ENCODE measurements at places on chromosomes 16 and 17.

DNA sequence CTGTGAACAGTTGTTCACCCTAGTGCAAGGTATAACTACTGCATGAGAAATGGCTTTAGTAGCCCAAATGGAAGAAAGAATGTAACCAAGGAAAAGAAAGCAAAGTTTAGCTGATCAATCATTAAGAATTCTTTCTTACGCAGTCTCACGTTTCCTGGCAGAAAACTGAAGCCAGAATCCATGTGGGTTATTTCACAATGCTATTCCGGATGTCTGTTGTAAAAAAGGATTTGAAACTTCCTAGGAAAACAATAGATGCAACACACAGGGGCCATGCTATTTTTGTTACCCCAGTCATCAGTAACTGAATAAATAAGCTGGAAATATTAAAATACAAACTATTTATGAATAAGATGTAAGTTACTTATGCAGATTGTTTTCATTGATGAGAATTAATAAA, 802.5 kb downstream of the CDH8 start:
- no peak for DNase-seq

- no peak for DNase-seq
Observed at GRCh38 chr17:57554826-57555635, 190.1 kb downstream of the CCDC182 start.

- DNase-seq, result no peak
Observed at GRCh38 chr17:32814836-32815235, 62.1 kb downstream of the MYO1D start.

- peak; percentile 87 for DNase-seq
Observed at GRCh38 chr17:64133546-64134215, 3.7 kb upstream of the ERN1 start.

DNA sequence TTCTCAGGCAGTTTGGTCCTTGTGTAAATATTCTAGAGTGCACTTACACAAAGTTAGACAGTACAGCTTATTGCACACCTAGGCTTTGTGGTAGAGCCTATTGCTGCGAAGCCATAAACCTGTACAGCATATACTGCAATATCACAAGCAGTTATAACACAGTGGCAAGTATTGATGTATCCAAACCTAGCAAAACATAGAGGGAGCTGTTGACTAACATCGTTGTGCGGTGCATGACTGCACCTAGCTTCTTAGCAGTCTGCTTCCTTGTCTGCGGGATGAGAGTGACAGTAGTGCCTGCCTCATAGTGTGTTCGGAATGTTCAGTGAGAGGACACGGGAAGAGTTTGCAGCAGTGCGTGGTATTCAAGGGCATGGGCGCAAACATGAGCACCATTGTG, 78.9 kb downstream of the MPRIP start:
- DNase-seq, result no peak

DNA sequence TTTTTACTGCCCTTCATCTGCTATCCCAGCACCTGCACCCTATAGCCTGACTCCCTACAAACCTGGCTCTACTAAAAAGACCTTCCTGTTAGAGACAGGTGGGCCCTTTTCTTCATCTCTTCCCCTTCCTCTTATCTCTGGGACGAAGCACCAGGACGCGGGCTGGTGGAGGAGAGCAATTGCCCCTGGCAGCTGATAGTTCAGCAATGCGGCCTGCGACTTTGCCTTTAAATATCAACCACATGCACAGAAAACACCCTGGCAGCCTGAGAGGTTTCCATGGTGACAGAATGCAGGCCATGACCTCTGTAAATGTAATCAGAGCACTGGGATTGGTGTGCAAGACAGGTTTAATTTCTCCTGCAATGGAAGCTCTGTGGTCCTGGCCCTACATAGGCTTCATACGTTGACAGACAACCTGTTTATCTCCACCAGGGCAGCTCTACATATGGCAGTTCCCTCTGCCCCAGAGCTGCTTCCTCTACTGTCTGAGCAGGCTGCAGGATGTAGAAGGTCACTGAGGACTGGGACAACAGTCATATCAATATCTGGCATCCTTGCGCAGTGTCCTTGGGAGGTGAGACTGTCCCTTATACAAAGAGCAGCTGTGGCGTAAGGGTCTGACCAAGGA, 10.0 kb upstream of the SKAP1 start:
- peak; percentile 58 for DNase-seq

DNA sequence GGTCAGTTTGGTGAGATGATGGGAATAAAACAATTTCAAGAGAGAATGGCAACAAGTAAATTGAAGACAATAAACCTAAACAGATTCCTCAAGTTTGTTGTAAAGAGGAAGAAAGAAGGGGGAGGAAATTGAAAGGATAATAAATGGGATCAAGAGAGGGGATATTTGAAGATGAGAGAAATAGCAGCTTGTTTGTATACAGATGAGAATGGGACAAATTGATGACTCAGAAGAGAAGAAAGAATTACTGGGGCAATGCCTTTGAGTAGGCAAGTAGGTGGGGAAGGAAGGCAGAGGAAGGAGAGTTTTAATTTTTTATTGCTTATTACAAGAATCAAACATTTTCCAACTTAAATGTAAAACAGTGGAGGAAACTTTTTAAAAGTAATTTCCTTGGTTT, 98.3 kb downstream of the CHD9 start:
- no peak for DNase-seq

DNA sequence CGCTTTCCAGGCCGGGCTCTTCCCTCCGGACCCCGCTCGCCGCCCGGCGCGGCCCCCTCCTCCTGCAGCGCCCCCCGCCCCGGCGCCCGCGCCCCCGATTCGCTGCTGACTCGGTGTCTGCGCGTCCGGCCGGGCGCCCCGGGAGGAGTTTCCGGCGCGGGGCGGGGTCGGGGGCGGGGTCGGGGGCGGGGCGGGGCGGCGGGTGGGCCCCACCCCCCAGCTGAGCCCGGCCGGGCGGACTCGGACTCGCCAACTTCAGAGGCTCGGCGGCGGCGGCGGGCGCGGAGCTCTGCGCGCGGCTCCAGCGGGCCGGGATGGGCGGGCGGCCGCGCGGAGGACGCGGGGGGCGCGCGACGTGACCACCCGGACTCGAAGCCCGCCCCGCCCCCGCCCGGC, at the start of gene METRNL:
Gene METRNL, plus strand, starts transcription at position 258 of the 396 bp plus-strand sequence. CDS start 207 bp downstream, outside the sequence.
- DNase-seq, result peak; percentile 83

- no peak for DNase-seq
Observed at GRCh38 chr17:75765981-75766380, 989 bp upstream of the GALK1 start.

GRCh38 chr16:58119509-58119845, 9.7 kb downstream of the CFAP20 start:
- no peak for DNase-seq

- DNase-seq, result no peak
Observed at GRCh38 chr16:65697065-65697464, 575.2 kb upstream of the CDH11 start.

GRCh38 chr17:28733346-28733745, 4.8 kb downstream of the NEK8 start:
- no peak for DNase-seq

- no peak for DNase-seq
Observed at GRCh38 chr17:79621151-79621943, 10.5 kb upstream of the RBFOX3 start.

- no peak for DNase-seq
Observed at GRCh38 chr16:54160939-54161897, 125.4 kb downstream of the IRX3 start.

- DNase-seq, result no peak
Observed at GRCh38 chr16:47156680-47157215, 13.0 kb upstream of the NETO2 start.

DNA sequence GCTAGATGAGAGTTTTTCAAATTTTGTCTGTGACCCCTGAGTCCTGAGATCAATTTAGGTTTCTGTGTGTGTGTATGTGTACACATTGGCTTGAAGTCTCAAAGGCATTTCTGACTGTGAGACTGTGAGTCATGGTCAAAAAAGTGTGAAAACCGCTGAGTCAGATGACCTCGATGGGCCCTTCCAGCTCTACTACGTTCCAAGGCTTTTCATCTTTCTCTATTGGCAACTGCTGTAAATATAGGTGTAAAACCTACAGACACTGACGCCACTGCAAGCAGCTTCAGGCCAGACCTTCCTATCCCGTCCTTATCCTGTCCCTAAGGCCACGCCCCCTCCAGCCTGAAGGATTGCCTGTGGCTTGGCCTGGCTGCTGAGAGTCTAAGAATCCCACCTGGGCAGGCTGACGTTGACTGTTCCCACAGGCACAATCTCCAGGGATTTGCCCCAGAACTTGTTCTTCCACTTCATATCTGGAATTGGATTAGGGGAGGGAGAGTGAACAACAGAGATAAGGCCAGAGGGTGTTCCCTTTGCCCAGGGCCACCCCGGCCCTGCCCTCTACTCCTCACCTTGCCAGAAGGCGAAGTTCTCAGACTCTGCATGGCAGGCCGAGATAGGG, 11.3 kb downstream of the OSBPL7 start:
- DNase-seq, result no peak

- DNase-seq, result peak; percentile 71
Observed at GRCh38 chr16:85894266-85894665, 4.7 kb upstream of the IRF8 start.

GRCh38 chr16:26795184-26795583, 271.5 kb upstream of the C16orf82 start:
- DNase-seq, result peak; percentile 87

GRCh38 chr16:51753467-51754127, 602.5 kb upstream of the SALL1 start:
- DNase-seq, result no peak

DNA sequence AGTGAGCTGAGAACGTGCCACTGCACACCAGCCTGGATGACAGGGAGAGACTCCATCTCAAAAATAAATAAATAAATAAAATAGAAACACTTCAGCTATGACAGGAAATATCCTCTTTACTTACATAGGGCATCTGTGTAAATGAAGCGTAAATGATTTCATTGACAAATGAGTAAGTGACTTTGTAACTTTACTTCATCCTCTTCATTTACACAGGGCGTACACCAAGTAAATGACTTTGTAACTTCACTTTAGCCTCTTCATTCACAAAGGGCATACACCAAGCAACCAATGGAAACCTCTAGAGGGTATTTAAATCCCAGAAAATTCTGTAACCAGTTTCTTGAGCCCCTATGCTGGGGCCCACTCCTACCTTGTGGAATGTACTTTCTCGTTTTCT, 16.2 kb upstream of the KLHDC4 start:
- no peak for DNase-seq

DNA sequence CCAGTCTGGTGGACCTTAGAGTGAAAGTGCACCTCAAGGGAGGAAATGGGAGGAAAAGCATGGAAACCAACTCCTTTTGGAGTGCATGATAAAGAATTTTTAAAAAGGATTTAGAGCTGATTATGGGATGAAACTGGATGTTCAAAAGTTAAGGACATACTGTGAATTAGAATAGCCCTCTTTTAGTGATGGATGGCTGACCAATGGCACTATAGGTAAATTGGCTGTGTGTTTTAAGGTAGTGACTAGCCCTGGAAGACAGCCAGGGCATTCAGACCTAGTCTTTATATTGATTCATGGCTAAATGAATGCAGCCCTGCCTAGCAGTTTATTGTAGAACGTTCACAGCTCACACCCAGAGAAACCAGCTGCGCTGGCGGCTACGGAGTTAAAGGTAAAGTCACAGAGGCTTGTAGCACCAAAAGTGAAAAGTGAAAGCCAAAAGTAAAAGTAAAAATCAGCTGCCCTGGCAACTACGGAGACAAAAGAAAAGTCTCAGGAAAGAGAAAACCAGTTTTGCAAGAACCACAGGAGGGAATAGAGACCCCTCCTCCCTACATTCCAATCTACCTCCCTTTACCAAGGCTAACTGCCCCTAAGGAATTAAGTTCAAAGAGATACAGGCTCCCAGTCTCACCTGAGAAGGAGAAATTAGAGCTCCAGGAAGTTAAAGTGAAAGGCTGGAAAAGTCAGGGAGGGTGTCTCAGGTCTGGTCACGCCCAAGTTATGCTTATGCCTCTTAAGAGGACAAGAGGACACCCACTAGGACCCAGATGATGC, 21.8 kb downstream of the ACSM1 start:
- DNase-seq, result no peak

DNA sequence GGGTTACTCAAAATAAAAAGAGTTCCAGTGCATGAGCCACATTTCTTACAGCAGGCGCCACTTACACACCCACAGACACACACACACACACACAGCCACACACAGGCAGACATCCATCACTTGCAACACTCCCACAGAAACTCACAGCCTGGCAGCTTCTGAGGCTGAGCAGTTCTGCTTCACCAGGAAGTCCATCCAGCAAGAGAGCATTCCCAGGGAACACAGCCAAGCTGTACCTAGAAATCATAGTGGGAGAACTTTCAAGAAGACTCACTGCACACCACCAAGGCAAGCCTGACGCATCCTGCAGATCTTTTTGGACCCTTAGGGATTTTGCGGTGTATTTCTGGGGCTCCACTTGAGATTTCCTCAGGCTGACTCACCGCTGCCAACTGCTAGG, 140.9 kb upstream of the WSB1 start:
- no peak for DNase-seq

DNA sequence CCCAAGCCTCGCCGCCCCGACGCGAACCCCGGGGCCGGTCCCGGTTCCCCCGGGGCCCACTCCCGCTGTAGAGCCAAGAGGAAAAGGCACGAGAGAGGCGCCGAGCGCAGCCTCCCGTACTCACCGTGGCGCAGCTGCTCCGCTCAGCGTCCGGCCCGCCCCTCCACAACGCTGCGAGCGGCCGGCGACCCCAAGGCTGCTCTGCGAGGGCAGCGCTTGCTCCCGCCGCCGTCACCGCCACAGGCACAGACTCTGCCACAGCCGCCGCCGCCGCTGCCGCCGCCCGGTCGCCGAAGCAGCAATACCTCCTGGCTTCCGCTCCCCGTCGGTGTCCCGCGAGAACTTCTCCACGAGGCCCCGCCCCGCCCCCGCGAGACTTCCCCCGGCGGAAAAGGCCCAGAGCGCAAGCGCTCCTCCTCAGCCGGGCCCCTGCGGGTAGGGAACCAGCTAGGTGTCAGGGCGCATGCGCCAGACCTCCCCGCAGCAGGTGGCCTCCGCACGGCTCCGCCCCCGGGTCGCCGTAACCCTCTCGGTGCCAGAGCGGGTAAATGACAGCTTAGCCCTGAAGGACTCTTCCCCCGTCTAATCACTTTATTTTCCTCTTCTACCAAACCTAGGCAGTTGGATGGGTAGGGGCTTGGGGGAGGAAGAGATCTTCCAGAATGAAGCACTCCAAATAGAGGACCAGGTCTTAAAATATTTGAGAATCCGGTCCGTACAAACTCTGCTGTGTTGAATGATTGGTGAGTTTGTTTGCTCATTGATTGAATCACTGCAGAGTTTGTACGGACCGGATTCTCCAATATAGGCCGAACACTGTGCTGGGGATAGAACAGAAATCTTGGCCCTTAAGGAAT, at the start of gene GRB2:
Gene GRB2, minus strand, starts transcription at position 314 of the 857 bp plus-strand sequence. CDS start 12,050 bp downstream, outside the sequence.
- peak; percentile 100 for DNase-seq

- no peak for DNase-seq
Observed at GRCh38 chr16:51326131-51326856, 175.2 kb upstream of the SALL1 start.

- DNase-seq, result no peak
Observed at GRCh38 chr17:29640413-29640812, 17.7 kb upstream of the CORO6 start.

DNA sequence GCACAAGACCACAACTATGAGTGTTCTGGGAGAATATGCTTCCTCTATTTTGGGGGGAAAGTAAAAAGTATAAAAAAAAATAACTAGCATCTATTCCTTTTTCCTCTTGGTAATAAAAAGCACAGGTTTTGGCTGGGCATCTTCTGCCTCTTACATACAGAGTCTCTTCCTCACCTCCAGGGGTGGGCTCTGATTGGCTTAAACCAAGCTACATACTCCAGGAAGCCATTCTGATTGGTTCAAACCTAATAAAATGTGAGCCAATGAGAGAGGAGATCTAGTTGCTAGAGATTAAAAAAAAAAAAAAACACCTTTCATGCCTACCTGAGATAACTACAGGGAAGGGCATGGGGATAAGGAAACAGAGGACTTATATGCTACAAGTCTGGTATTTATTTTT, 365.9 kb upstream of the ERCC4 start:
- peak; percentile 7 for DNase-seq

Data from OCI-LY7 (cell line).